ENCODE measurements at places on chromosomes 7 and 10.

- no peak for DNase-seq
Observed at GRCh38 chr7:16284581-16284980, 136.8 kb downstream of the CRPPA start.

DNA sequence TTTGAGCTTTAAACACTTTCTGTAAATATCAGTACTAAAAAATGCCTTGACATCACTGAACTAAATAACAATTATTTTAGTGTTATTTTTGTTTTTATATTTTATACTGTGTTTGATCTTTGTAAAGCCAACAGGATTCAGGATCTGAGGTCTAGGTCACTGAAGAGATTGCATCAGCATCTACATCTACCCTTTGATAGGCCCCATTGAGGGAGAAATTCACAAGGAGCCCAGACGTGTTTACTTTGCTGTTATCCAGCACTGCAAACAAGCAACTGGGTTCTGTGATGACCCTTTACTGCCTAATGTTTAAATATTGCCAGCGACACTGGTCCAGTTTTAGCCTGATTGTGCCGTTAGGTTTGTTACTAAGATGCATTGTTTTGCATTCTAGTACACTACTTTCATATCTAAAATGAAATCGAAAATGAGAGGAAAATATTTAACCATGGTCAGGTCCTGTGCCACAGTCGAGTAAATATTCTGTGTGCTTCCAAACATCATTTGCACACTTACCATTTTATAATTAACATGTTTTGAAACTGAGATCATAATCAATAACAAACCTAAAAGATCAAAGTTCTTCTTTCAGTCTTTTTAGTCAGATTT is 48.7 kb downstream of the SP8 start:
- no peak for DNase-seq

GRCh38 chr10:79111846-79112614 is 43.3 kb downstream of the ZMIZ1 start:
- DNase-seq: no peak

DNA sequence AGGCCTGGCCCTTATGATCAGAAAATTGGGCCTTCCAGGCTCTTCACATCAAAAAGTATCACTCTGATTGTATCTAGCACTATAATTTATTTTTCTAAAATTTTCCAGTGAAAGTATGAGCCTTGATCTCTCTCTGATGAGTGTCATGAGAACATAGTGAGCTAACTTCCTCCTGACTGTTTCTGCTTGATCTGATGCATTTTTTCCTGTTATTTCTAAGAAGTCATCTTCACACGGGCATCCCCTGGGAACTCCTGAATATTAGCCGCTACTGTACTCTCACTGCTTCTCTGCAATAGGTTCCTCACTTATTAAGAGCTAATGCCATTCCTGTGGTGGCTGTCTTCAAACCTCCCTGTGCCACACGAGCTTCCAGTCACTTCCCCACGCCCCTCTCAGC is 63.1 kb upstream of the ZPBP start:
- DNase-seq: no peak

GRCh38 chr10:47047577-47048525 is 136.6 kb downstream of the PTPN20 start:
- peak; percentile 74 for DNase-seq

DNA sequence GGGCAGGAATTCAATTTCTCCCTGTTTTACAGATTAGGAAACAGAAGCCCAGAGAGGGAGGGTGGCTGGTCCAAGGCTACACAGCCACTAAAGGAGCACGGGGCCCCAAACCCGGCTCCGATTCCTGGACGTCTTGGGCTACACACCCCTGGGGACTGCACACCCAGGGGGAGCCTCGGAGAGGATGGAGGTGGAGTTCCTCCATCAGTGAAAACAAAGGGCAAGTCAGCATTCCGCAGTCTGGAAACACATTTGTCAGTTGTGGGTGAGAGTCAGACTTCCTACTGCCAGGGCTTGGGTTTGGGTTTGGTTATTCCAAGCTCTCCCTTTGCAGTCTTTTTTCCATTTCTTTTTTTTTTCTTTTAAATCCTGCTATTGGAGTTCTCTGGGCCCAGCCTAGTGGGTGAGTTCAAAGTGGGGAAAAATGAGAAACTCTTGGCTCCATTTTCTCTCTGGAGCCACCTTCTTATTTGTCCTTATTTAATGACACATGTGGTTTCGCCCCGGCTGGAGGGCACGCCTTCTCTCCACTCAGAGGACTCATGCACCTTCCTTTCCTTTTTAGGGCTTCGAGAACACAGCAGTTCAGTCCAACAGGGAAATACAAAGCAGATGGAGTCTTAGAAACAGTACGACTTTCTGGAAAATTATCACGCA is 59.9 kb upstream of the AQP1 start:
- DNase-seq: no peak

GRCh38 chr10:119786117-119786769 is 60.4 kb downstream of the INPP5F start:
- DNase-seq: no peak
